Epithelial cell of alveolus of lung (primary cell): ENCODE measurements at places on chromosomes 6 and 20. TPM values are rescaled to one million over a fixed set of nuclear protein-coding genes. Genes with fewer than 3 reads are reported as not detected.

HLA-DMA gene
- 1.0 and 9.3 TPM in 2 replicates for total RNA-seq

COX4I2 gene
- total RNA-seq, result not detected in 2 replicates

GINS1 gene
- total RNA-seq, result 5.2 and 12.9 TPM in 2 replicates

CD83 gene
- total RNA-seq, result 0.88 and 1.0 TPM in 2 replicates

GFRA4 gene
- not detected in 2 replicates for total RNA-seq

SLC24A3 gene
- 0.39 and 0.64 TPM in 2 replicates for total RNA-seq

WFDC5 gene
- total RNA-seq, result not detected in 2 replicates

RAET1G gene
- total RNA-seq, result 0.13 and 0.24 TPM in 2 replicates

COQ3 gene
- 4.1 and 7.8 TPM in 2 replicates for total RNA-seq
